EH (cell line): ENCODE measurements at places on chromosomes 5 and 9.

GRCh38 chr5:92991581-92992067 is 589.4 kb downstream of the NR2F1-AS1 start:
- DNase-seq, result peak; percentile 12

- no peak for DNase-seq
Measured at GRCh38 chr9:4138781-4139180, 161.1 kb downstream of the GLIS3 start.

DNA sequence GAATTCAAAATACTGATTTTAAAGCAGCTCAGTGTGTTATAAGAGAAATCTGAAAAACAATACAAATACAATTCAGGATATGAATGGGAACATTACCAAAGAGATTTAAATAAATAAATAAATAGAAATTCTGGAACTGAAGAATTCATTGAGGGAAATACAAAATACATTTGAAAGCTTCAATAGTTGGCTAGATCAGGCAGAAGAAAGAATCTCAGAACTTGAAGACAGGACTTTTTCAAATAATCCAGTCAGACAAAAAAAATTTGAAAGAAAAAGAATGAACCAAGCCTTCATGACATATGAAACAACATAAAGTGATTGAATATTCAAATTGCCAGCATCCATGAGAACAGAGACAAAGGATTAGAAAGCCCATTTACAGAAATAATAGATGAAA is 59.6 kb upstream of the TLX3 start:
- no peak for DNase-seq

GRCh38 chr9:95649801-95650213 is 133.0 kb upstream of the PTCH1 start:
- DNase-seq, result peak; percentile 29

DNA sequence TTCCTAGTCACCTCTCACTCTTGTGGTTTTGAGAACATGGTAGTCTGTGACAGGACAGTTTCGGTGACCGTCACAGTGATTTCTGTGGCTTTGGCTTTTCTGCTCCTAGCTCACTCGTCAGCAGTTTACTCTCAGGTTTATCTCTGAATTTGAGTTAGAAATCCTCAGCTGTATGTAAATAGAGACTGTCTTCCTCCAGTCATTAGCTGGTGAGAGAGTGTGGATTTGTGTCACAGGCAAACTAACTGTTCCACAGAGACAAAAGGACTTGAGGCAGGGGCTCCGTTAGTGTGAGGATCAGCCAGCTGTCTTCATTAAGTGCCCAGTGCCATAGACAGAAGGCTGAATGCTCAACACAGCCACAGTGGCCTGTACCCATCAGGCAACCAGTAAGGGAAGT is 131.4 kb downstream of the CD180 start:
- no peak for DNase-seq

DNA sequence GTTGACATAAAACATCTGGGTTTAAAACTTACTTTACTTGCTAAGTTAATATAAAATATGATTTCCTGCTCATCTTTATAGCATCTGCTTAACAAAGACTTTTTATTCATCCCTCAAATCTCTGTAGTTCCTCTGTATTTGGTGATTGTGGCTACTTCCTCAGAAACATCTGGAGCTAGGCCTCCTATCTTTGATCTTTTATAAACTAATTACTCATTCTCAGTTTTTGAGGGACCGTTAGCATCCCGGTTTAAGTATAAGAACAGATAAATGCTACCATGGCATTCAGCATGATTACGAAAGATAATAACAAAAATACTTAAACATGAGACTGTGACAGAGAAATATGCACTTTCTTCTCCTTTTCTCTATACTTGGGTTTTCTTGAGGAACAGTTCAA is 85.3 kb downstream of the SLC38A9 start:
- DNase-seq, result peak; percentile 53

DNA sequence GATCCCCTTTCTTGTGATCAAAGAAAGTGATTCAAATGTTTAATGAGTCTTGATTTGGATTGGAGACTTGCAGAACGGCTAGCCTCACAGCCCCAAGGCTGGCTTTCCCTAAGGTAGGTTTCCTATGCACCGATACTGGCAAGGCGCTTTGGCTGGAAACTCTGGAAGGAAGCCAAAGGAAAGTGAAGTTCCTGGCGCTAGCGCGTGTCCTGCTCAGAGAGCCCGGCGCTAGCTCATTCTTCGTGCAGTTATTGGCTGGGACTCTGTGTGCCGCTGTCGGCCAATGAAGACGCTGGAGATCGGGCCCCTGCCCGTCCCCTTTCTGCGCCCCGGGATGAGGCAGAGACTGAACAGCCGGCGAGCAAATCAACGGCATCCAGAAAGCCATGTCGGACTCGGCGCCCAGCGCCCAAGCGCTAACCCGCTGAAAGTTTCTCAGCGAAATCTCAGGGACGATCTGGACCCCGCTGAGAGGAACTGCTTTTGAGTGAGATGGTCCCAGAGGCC is at the start of gene PCDHGC3:
PCDHGC3 (plus strand) TSS at position 342 of the 507 bp plus-strand sequence; CDS start at position 493, 151 bp downstream.
- peak; percentile 97 for DNase-seq

DNA sequence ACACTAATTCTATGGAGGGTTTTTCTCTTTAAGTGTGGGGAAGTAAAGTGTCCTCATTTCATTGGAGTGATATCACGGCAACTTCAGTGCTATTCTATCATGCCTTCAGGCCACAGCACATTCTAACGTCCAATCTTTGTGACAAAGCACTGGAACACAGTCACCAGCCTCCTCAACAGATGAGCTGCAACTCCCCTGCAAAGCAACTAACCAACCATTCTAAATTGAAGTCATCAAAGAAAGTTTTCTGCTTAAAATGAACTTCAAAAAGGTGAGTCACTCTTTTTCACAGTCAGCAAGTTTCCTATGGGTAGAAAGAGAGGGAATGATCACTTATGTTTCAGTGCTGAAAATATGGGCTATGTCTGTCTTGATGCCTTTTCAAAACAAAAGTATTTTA is 190.8 kb downstream of the ELAVL2 start:
- DNase-seq, result no peak

DNA sequence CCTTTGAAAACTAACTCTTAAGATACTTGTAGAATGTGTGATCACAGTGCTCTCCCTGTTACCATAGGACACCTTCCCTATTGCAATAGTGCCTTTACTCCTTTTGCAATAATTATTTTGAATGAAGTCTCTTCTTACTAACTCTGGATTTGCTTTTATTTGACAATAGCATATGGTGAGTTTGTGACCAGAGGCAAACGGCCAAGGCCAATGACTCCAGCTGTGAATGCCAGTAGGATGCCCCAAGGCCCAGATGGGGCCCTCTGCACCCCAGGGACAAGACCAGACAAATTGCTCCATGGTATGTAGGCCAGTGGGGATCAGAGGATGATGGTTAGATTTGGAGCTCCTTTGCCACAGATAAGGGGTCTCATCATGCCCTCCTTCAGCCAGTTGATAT is 116.9 kb downstream of the NPR3 start:
- DNase-seq, result peak; percentile 15

DNA sequence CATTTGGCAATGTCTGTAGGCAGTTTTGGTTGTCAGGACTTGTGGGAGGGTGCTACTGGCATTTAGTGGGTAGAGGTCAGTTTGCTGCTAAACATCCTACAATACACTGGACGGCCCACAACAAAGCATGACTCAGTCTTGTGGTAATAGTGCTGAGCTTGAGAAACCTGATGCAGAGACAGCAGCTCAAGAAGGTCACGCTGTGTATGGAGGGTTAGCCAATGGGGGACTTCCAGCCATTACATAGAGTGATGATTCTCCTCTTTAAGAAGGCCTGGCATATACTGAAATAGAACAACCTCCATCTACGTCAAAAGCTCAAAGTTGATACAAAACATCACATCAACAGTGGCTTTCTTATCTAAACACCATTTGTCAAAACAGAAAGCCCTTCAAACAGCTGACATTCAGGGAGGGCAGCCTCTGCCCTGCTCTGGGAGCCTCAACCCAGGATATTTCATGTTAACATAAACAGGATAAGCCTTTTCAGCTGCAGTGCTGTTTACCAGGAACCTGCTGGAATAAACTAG is 143.0 kb downstream of the GPBP1 start:
- peak; percentile 79 for DNase-seq
